ENCODE measurements at places on chromosomes 4 and X. TPM values are rescaled to one million over a fixed set of nuclear protein-coding genes. Genes with fewer than 3 reads are reported as not detected.

DNA sequence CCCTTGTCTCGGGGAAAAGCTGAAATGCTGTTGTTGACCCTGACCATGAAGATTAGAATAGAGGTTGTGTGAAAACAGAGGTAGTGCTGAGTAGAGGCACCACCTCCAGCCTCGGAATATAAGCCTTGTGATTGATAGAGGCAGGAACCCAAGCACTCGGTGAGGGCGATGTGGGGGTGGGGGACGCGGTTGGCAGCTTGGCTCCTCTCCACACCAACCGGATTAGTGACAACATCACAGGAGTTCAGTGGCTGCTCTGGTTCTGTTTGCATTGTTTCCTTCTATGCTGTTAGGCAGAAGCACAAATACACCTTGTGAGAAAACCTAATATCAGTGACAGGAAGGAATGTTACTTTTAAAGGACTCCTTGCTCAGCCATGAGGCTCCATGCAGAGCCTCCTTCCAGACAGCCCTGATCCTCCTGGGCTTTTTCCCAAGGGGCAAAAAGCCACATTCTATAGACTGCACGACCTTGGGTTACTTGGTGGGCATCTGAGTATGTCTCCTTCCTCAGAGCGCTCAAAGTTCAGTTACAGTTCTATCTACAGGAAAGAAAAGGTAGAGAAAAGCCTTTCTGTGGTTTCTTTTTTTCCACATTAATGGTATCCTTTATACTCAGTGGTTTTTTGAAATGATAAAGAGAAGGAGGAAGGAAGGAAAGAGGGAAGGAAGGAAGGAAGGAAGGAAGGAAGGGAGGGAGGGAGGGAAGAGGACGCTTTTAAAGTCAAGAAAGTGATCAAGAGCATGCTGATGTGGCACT is 150.4 kb upstream of the NOCT start:
- no peak for DNase-seq

GRCh38 chr4:39855909-39856512 is 121.7 kb downstream of the PDS5A start:
- DNase-seq: no peak

- no peak for DNase-seq
Measured at GRCh38 chrX:72207366-72207765, 25.8 kb downstream of the PIN4 start.

DNA sequence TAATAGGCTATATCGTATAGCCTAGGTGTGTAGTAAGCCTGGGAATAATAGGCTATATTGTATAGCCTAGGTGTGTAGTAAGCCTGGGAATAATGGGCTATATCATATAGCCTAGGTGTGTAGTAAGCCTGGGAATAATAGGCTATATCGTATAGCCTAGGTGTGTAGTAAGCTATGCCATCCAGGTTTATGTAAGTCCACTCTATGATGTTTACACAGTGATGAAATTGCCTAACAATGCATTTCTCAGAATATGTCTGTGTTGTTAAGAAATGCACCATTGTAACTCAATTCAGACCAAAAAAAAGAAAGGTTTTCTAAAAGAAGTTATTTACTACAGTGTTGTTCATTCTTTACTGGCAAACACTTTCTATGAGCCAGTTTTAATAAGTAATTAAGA is 1387.2 kb downstream of the STIM2 start:
- DNase-seq: no peak

- DNase-seq: no peak
Measured at GRCh38 chr4:21011106-21011505, 310.8 kb downstream of the PACRGL start.

GRCh38 chr4:132683957-132684356 is 465.1 kb upstream of the PCDH10 start:
- DNase-seq: no peak

DNA sequence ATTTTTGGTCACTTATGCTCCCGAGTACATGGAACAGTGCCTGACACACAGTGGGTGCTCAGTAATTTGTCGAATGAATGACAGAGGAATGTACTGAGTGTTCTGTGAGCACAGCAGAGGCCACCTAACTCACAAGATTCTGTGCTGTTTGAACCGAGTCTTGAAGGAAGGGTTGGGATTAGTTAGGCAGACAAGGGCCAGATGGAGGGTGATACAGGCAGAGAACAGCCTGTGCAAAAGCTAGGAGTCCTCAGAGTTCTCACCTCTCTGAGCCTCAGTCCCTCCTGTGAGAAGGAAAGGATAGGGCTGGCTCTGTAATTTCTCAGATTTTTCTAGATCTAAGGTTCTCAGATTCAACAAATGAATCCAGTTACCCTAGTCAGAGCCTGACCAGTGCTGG is 108.8 kb downstream of the NHSL2 start:
- DNase-seq: no peak

GRCh38 chr4:26860922-26861433 is 337 bp downstream of the STIM2 start:
- DNase-seq: no peak

- no peak for DNase-seq
Measured at GRCh38 chrX:8235026-8235425, 64.0 kb upstream of the VCX2 start.

DNA sequence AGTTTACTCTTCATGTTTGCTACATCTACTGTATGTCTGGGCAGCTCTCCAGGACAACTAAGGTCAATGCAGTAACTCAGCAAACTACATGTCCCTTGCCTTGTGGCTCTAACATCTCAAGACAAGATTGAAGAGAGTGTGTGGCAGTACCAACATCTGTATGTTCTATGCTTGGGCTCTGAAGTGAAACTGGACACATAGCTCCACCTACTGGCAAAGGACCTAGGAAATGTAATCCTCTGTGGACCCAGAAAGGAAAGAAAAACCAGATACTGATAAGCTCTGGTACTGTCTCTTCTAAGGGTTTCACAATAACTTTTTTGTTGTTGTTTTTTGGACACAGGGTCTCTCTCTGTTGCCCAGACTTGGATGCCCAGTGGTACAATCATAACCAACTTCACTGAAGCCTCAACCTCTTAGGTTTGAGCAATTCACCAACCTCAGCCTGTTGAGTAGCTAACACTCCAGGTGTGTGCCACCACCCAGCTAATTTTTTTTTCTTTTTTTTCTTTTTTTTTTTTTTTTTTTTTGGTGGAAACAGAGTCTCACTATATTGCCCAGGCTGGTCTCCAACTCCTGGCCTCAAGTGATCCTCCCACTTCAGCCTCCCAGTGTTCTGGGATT is 64.1 kb downstream of the QDPR start:
- no peak for DNase-seq

ERVMER34-1 gene
- 0.60 TPM for total RNA-seq

MUC7 gene
- total RNA-seq: not detected

TCEAL2 gene
- 3.1 TPM for total RNA-seq

AFM gene
- not detected for total RNA-seq

ADAMTS3 gene
- 0.47 TPM for total RNA-seq

SNX25 gene
- 21.9 TPM for total RNA-seq

TCEAL8 gene
- 43.7 TPM for total RNA-seq

CFI gene
- total RNA-seq: 49.7 TPM

CENPI gene
- 1.6 TPM for total RNA-seq

Data from omental fat pad (tissue), 4 donors.